ENCODE measurements at places on chromosomes 5 and 9.

DNA sequence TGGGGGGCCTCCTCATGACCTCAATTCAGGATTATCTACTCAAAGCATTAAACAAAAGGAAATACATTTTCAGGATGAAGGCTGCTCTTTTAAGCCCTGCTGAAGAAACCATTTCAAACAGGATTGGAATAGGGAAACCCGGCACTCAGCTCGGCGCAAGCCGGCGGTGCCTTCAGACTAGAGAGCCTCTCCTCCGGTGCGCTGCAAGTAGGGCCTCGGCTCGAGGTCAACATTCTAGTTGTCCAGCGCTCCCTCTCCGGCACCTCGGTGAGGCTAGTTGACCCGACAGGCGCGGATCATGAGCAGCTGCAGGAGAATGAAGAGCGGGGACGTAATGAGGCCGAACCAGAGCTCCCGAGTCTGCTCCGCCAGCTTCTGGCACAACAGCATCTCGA, 720 bp downstream of the TMEM203 start:
- DNase-seq: no peak

DNA sequence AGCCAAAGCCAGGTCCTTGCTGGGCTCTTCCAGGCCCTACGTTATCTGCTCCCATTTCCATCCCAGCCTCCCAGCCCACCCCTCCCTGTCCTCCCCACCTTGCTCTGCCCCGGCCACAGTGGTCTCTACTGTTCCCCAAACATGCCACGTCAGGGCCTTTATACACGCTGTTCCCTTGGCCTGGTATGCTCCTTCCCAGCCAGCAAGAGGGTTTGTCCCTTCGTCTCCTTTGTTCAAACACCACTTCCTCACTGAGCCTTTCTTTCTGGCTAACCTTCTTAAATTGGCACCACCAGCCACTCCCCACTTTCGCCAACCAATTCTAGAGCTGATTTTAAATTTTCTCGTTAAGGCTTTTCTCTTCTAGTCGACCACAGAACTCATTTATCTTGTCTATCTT, 9.8 kb downstream of the SH2D3C start:
- DNase-seq: no peak

DNA sequence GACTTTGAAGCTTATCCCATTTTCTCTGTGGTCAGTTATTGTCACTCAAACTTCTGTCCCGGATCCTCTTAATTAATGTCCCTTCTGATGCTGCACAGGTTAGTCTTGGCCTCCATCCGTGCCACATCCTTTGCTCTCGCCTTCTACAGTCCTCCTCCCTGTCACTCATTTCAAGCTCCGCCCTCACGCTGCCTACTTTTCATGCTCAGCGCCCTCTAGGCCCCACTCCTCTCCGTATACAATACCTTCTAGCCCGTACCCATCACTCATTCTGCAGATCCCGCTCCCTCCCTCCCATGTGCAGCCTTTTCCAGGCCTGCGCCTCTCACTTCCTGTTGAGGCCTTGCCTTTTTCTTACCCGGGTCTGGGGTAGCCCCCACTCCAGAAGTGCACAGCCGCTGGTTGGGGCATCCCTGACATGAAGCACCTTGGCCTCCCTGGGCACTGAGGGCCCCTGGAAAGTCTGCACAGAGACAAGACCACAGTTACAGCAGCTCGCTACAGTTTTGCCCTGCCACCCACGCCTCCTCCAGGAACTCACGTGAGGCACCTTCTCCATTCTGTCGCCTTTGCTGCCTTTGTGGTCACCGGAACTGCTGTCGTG, 88.5 kb upstream of the SLC25A48 start:
- no peak for DNase-seq

GRCh38 chr9:87039809-87040392, 92.6 kb upstream of the GAS1 start:
- DNase-seq: no peak

DNA sequence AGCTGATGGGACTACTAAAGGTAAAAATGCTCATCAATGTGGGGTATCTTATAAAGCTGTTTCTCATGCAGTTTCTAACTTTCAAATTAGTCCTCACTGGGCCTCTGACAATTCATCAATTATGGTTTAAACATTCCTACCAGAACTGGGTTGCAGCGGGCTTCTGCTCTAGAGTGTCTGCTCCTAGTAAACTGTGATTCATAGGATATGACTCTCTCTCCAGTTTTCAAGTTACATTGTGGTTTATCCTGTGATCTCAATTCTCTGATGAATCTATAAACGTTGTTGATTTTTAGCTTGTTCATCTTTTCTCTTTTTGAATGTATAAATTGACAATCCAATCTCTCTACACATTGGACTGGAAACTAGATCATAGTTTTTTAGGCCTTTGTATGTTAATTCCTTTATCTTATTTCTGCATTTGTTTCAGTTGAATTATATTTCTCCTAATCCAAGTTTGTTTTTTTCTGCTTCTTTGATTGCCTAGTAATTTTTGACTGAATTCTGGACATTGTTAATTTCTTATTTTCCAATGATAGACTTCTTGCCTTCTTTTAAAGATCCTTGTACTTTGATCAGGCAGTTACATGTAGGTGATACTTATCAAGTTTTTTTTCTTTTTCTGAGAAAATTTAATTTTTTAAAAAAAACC, 822.6 kb downstream of the TLE1 start:
- no peak for DNase-seq

- no peak for DNase-seq
Observed at GRCh38 chr5:118988866-118989180, 476 bp upstream of the DTWD2 start.

DNA sequence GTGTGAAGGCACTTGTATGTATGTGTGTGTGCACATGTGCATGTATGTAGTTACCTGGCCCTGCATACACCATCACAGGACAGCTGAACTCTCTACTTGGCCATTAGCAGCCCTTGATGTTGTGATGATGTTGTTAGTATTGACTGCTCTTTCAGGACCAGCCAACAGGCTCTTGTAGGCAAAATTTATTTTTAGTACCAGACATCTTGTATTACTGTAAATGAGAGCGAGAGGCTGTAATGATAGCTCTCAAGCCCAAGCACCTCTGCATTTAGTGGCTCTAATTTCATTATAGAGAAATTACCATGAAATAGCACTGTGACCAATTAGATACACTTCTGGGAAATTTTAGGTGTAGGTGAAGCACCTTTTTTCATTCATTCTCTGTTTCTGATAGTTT, 158.0 kb downstream of the SMARCA2 start:
- DNase-seq: no peak

GRCh38 chr5:150163547-150164059, 3.0 kb upstream of the CDX1 start:
- DNase-seq: no peak

DNA sequence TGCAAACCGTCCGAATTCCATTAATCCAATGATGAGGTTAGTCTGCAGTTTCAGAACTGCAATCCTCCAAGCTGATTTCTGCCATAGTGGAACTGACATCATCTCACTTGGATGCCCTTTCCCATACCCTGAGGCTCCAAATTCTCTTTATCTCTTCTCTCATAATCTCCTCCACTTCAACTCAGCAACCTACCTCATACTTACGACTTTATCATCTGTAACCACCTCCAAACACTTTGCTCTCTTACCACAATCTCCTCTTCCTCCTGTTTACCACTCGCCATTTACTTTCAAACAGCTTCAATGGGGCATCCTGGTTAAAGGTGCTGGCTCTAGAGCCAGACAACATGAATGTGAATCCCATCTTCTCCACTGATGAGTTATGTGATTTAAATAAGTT, 223.2 kb downstream of the EPB41L4A start:
- no peak for DNase-seq

DNA sequence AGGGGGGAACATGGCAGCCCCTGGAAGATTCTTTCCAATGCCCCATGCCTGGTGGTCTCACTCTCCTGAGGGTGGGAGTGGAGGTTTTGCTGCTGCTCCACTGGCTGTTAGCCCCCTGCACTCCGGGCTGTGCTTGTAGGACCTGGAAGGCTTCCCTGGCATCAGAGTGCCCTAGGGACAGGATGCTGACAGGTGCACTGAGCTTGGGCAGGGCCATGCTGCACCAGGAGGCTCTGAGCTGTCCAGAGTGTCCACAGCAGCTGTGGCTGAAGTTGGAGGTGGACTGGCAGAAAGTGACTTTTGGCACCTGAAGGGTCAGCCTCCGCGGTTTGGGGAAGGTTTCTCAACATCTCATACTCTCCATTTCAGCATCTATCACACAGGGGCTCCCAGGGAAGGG, 249.1 kb downstream of the GADD45G start:
- no peak for DNase-seq

DNA sequence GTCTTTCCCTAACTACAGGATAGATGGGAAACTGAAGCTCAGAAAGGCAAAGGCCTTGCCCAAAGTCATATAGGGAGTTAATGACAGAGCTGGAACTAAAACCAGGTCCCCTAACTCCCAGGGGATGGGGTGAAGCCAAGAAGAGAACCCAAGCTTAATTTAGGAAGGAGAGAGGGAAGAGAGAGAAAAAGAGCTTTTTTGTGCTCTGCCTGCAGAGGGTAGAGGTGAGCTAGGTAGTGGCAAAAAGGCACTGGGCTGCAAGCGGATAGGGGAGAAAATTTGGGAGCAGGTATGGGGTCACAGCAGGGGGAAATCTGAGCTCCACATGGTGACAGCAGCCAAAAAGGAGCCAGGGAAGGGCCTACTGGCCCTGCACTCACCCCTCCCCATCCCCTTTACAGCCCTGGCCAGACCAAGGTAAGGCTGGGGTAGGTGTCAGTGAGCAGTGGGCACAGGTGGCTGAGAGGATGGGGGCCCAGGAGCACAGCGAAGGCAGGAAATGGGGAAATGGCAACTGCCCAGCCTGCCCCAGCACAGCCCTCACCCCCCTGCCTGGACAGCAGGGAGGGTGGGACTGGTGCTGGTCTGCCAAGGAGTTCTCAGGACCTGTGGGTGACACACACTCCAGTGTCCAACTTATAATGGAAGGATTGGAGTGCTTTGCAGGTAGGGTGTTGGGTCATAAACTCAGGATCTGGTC, 3.3 kb downstream of the ENHO start:
- no peak for DNase-seq

DNA sequence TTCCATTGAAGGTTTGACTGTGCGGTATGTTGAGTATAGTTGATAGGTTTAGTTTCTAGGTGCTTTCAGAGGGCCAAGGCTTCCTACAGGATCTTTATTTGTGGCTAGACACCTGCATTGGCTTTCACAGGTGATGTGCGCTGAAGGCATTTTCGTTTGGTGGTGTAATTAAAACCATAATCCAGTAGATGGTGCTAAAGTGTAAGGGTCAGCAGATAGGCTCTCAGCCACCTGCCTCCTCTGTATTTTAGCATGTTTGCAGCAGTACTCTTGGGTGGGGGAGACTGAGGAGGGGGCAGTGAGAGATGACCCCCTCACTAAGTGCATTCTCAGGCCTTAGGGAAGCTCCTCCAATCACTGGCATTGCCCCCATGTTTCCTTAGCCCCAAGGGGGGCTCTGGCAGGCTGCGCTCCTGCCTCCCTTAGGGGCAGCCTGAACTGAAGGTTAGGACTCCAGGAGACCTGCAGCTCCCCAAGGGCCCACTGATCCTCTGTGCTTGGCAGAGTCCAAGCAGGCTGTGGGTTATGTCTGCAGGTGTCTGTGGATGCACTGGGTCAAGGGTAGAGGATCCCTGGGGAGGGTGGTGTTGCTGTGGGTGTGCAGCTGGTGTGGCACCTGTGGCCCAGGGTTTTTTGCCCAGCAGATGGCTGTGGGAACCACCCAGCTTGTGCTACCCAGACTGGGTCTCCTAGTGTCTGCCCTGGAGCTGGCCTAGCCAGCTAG, 23.4 kb downstream of the CDK20 start:
- peak; percentile 22 for DNase-seq

GRCh38 chr5:1344975-1345838, at the start of gene CLPTM1L:
Gene CLPTM1L, minus strand, starts transcription at chr5:1345099. Its CDS starts 258 bp downstream, at chr5:1344841.
- DNase-seq: peak; percentile 58

- DNase-seq: no peak
Observed at GRCh38 chr5:179900206-179900605, 7.5 kb downstream of the TBC1D9B start.

Data from NT2/D1 (cell line).